ENCODE measurements at places on chromosomes 5 and 9.
A peak's percentile ranks its signal among the peaks of the same experiment; 100 is the strongest.

DNA sequence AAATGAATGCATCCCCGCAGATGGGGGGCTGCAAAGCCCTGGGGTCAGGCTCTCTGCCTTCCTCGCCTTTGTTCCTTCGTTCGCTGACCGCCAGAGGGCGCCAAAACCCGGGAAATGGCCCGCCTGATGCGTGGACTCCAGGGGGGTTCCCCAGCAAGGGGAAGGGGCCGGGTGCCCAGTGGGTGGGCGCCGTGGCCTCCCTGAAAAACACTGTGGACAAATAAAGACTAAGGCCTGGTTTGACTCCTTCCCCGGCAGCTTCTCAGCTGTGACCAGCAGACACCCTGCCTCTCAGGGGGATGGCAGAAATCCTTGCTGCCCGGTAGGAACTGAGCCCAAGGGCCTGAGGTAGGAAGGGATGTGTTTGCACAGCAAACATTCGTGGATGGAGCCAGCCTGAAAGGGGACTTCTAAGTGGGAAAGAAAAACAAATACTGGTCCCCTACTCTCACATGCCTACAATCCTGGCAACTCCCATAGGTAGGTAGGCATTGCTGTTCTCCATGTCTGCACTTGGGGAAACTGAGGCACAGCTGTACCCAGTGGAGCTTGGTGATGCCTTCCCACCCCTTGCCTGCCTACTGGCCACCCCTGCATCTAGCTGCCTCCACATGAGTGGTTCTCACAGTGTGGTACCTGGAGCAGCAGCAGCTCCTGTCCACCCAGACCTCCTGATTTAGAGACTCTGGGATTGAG, 57.7 kb downstream of the DUSP1 start:
- DNase-seq, result no peak

DNA sequence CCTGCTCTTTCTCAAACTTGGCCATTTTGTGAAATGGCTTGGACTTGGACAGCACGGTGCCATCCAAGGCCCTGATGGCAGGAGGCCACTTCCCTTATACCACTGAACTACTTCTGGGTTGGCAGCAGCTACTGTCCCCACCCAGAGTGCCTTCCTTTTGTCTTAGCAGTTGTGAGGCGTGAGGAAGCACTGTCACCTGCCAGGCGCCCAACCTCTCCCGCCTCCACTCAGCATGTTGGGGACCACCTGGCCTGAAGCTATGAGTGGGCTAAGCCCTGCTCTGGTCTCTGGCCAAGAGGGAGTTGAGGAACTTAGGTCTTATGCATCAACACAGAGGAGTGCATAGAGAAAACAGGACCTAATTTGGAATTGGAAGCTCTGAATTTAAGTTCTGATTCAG, 276.0 kb downstream of the ENC1 start:
- no peak for DNase-seq

DNA sequence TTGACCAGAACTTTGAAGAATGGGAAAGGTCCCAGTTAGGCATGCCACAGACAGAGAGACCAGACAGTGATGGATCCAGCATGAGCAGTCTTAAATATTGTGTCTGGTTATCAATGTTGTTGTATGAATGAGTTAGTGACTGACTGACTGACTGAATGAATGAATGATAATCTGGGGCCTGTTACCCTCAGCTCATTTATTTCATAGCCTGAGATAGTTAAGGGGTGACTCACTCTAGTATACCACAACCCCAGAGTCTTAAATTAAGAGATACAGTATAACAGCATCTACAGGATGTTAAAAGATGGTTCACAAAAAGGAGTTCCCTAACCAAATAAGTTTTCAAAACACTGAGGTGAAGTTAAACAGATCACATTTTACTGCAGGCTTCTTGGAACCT, 133.5 kb downstream of the SGCD start:
- DNase-seq, result no peak

DNA sequence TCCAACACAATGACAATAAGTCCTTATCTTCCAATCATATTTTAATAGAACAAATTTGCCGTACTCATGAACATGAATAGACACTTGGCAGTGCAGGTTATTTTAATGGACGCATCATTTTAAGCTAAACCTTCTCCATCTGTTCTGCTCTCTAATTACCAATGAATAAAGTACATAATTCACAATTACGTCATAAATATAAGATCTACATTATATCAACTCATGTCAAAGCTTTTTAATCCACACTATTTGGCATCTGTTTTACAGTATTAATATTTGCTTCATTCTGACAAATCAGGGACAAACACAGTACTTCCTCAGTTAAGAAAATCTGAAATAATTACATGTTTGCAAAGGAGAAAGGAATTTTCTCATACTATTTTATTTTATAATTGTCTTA, 344.1 kb upstream of the DMAC1 start:
- no peak for DNase-seq

- peak; percentile 26 for DNase-seq
Observed at GRCh38 chr9:91536211-91536691, 112.6 kb upstream of the NFIL3 start.

- no peak for DNase-seq
Observed at GRCh38 chr9:99264070-99264680, 42.1 kb downstream of the SEC61B start.

GRCh38 chr9:36888551-36888950, 145.5 kb downstream of the PAX5 start:
- DNase-seq, result no peak

- no peak for DNase-seq
Observed at GRCh38 chr5:65866837-65867521, 59.4 kb upstream of the ERBIN start.

GRCh38 chr9:3788211-3788610, 262.4 kb upstream of the RFX3 start:
- DNase-seq, result no peak

DNA sequence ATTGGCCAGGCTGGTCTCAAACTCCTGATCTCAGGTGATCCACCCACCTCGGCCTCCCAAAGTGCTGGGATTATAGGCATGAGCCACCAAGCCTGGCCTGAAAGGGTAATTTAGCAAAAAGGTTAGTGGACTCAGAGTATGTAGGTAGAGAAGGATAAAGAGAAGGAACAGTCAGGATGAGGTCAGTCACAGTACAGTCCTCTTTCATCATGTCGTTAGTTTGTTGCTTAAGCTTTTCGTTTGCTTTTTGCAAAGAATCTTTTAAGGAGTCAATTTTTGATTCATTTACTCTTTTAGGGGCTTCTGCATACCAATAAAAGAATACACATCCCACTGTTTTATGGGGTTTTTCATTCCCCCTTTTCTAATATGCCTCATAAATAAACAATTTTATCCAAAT, 17.8 kb upstream of the GBGT1 start:
- DNase-seq, result no peak

DNA sequence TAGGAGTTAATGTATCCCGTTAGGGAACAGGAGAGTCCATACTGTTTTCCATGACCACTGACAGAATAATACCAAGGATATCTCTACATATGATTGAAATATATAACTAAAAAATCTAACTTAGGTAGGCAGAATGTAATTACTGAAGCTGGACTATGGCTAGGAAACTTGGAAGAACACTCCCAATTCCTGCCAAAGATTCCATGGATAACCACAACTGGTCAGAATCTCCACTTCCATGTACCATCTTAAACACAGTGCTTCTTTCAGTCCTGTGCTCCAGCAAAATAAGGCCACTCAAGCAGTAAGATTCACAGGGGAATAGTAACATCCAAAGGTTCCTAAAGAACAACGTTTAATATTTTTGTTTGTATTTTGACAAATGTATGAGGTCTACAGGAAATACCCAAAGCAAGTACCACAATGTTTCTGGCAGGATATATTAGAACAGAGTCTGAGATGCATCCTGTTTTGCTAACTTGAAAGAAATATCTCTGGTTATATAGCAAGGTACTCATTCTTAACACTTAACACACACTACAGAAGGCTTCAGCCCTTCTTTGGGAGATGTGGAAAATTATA, 295.0 kb downstream of the ADAMTS6 start:
- no peak for DNase-seq

DNA sequence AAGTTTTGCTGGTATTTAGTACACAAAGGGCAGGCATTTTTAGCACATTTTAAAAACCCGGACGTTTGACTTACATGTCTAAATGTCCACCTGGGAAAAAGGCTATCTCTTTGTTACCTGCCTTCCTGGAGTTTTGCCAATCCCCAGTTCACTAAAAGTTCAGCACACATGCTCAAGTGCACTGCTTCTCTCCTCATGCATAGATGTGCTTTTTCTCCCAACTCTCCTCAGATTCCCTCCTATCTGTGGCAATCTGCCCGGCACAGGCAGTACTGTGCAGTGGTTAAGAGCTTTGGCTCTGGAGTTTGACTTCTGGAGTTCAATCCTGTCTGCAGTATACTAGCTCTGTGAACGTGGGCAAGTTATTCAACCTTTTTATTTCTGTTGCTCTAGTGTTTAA, 8.3 kb upstream of the CCNO start:
- no peak for DNase-seq

DNA sequence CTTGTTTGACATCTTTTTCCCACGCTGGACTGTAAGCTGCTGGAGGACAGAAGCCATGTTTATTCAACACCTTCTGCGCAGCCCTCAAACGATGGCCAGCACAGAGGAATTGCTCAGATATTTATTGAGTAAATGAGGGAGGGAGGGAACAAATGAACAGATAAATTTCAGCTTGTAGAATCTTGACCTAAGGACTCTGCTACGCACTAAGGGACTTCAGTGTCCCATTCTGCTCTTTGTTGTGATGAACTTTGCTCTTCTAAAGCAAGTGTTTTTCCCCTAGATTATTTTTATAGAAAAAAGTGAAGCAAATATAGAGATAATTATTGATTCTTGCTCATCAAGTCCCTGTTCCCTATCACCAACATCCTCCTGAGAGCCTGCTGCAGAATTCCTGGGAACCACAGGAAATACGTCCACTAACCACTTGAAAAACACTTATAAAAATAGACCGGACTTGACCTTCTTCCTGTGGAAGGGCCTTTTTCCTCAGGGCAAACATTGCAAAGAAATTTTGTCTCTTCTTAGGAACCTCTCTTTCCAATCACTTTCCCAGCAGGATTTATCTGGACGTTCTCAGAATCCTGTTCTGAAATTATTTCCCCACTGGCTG, 54.9 kb downstream of the FGF1 start:
- DNase-seq, result no peak

- DNase-seq, result no peak
Observed at GRCh38 chr5:95984287-95984938, 22.8 kb upstream of the ELL2 start.

GRCh38 chr5:62342476-62342837, 36.5 kb downstream of the KIF2A start:
- DNase-seq, result no peak

DNA sequence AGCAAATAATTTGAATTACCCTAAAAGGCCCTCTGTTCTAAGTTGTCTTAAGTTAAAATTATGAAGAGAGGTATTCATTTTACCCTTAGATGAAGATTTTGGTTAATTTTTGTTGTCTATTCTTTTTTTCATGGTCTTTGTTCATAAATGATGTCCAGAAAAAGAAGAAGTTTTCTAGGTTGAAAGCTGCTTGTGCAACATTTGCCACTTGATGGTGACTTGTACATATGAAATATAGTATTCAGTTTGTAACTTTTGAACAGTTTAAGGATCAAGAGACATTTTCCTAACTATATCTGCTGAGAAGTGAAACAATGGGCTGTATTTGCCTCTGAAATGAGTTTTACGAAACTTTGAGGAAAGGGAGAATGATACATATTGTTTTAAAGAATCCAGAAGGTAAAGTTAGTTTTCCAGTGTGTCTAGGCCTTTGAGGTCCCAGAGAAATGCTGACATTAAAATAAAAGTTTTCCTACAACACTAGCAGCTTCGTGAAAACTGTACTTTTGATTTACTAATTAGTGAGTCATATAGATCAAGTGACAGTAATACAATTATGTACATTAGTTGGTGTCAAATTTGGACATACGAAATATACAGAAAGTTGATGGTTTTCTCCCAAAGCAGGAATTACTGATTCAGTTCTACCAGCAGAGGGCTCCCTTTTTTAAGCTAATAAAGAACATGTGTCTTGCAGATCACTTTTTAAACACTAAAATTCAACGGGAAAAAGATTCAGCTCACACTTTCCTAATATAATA, 70.5 kb downstream of the PIK3R1 start:
- DNase-seq, result no peak

GRCh38 chr9:137891588-137892423, 14.2 kb downstream of the CACNA1B start:
- DNase-seq, result no peak

- DNase-seq, result no peak
Observed at GRCh38 chr9:134224567-134225093, 60.3 kb upstream of the RNU6ATAC start.

Data from AG04450 (cell line).